ENCODE measurements at places on chromosomes 16 and 17.

DNA sequence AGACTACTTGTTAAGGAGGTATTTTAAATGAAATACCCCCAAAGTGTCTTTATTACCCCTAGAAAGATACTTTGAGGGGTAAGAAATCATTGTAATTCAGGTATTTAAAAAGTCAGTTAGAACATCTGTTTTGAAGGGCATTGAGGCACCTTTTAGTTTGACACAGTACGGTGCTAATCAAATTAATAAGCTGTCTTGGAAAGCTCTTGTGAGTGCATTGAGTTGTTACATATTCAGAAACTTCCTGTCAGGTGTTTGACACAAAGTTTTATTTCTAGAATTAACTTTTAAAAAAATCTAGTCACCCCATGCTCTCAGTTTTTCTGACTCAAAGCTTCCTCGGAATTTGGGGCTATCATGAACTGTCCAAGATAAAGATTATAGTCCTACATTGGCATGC lies 4.6 kb downstream of the RBBP6 start:
- DNase-seq: no peak

DNA sequence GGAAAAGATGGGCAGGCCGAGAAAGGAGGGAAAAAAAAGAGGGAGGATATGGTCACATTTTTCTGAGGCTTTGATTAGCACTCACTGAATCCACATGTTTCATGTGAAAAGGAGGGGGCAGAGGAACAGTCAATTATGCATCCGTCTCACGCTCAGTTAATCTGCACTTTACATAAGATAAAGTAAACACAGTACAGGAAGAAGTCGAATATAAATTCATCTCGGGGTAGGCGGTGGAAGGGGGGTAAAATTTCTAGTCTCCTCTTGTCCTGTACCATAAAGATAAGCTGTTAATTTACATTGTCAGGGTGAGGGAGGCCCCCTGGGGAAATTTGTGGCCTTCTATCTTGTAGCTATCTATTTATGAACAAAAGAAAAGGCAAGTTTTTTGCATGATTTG lies 73.1 kb upstream of the CES5A start:
- no peak for DNase-seq

GRCh38 chr16:3744018-3744417 lies 26.7 kb upstream of the TRAP1 start:
- DNase-seq: no peak

DNA sequence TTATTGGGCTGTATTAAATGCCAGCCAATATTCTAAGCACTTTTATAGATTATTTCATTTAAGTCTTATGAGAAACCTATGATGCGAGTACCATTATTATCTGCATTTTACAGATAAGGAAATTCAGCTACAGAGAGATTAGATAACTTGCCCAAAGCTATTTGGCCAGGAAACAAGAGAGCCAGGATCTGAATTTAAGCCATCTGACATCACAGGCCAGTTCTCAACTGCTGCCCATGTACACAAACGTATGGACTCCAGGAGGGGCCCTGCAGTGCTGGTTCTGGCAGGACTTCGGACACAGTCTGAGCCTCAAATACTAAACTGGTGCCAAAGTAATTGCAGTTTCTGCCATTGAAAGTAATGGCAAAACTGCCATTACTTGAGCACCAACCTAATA lies 40.2 kb downstream of the CPPED1 start:
- no peak for DNase-seq

DNA sequence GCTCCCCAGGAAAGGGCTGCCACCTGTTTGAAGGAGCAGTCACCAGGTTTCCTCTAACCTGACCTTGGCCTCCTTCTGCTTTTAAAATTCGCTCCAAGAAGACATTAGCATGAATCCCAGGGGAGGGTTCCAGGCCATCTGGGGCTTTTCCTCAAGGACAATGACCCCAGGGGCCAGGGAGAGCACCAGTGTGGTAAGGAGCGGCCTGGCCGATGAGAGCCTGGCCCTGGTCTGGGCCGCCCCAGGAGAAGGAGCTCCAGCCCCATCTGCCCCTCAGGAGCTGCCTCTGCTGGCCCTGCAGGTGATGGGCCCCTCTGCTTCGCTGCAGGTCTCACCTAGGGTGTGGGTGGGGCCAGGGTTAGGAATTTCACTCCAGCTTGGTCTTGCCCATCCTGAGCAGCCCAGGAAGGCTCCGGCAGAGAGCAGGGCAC lies 209.2 kb upstream of the TNRC6C start:
- no peak for DNase-seq

- no peak for DNase-seq
These were observed 17.4 kb downstream of the ARHGAP27 start for GRCh38 chr17:45414990-45415881.

GRCh38 chr16:85137323-85138072 lies 25.2 kb upstream of the CIBAR2 start:
- no peak for DNase-seq

DNA sequence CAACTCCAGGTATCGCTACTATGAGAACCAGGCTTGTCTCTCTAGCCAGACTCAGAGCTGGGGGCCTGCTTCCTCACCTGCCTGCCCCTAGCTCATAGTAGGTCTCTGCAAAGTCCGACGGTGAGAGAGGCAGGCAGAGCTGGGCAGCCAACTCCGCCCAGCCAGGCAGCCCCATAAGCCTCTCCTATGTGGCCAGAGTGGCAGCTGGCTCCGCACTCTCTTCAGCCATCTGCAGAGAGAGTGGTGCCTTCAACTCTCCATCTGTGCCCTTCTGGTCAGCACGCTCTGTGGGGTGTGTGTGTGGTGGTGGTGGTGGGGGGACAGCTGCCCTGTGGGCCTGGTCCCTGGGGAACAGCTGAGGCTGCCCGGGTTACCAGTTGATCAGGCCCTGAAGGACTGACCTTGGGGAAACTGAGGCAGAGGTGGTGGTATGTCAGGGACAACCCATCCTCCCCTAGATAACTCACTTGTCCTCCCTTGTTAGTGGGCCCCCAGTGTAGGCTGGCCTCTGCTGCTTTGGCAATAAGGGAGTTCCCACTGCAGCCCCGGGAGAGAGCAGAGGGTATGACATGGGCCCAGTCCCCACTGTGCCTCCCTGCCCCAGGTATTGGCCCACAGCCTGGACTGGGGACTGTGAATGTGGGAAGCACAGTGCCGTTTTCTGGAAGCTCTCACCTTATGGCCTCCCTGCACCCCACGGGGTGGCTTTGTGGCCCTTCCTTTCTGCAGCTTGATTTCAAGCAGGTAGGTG lies 1.8 kb upstream of the ADGRG1 start:
- no peak for DNase-seq

DNA sequence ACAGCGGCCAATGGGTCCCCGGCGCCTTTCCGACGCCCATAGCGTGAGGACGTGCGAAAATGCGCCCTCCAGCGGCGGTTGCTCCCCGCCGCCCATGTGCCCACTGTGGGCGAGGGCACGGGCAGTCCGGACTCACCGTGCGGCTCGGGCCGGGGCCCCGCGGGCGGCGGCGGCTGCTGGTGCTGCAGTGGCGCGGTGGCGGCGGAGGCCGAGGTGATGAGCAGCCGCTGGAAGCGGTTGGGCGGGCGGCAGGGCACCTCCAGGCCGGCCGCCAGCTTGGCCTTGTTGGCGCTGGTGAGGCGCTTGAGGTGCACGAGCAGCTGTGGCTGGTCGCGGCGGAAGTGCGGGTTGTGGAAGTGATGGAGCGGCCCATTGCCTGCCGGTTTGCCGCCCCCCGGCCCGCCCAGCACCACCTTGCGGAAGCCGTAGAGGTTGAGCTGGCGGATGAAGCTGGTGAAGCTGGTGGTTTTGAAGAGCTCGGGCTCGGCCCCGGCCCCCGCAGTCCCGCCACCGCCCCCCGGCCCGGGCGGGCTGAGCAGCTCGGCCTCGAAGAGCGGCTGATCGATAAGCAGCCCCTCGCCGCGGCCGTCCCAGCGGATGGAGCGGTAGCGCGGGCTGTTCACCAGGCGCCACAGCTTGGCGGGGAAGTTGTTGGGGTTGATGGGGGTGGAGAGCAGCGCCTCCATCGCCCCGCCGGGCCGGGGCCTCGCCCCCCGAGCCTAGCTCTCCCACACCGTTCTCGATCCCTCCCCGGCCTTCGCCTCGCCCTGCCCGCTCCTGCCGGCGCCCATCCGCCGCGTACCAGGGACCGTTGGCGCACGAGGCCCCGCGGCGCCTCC lies at the start of gene HSF5:
HSF5 (minus strand) TSS at position 820 of the 839 bp plus-strand sequence; CDS start at position 686, 134 bp downstream.
- DNase-seq: no peak

DNA sequence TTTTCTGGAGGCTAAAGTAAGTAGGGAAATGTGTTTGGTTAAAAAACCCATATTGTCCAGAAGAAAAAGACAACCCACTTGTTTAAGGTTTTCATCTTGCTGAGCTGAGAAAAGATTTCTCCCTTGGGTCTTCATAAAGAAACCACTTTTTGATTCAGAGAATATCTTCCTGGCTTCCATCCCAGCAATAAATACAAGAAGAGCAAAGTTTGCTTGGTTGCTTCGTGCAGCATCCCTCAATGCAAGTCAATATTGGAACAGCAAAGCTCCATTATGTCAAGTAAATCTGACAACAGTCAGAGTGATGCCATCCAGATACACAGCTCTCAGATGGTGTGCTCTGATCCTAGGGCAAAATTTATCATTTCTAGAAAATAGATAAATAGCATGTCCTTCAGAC lies 118.9 kb upstream of the PIRT start:
- DNase-seq: no peak

DNA sequence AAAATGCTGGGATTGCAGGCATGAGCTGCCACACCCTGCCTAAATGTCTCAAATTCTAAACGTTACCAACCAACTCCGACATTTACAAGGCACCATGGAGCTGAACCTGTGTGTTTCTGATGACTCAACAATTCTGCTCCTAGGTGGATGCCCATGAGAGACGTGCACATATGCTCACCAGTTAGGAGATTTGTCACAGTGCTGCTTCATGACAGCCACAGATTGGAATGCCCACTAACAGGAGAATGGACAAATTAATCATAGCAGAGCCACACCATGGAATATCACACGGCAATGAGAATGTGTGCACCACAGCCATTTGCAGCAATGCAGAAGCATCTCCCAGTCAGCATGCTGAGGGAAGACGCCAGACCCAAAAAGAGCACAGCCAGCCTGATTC lies 8.0 kb upstream of the KCNG4 start:
- no peak for DNase-seq

- no peak for DNase-seq
These were observed 7.0 kb downstream of the KSR1 start for GRCh38 chr17:27463235-27463677.

- DNase-seq: no peak
These were observed at the start of gene GLIS2 for GRCh38 chr16:4315186-4316107. Gene GLIS2, plus strand, starts transcription at chr16:4316067. Its CDS starts 16,214 bp downstream, at chr16:4332281.

DNA sequence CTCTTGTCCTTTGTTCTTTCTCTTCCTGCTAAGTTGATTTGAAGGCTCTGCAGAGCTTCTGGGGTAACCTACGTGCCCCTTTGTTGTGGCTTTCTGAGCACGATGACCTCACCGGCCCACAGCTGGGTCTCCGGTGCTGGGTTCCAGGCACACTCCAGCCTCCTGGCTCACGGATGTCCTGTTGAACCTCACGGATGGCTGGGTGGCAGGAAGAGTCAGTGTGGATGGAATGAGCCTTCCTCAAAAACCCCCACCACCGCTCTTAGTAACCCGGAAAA lies 116.0 kb downstream of the SOCS1 start:
- DNase-seq: no peak

- DNase-seq: no peak
These were observed 13.1 kb downstream of the MAP2K3 start for GRCh38 chr17:21297597-21297996.

Data from NCI-H2081 treated with DMSO at 0.1 percent for 48 hours (cell line).